ENCODE measurements at places on chromosomes 6 and 20.

- no peak for DNase-seq
These were observed 19.9 kb upstream of the PHACTR3 start for GRCh38 chr20:59584278-59584925.

DNA sequence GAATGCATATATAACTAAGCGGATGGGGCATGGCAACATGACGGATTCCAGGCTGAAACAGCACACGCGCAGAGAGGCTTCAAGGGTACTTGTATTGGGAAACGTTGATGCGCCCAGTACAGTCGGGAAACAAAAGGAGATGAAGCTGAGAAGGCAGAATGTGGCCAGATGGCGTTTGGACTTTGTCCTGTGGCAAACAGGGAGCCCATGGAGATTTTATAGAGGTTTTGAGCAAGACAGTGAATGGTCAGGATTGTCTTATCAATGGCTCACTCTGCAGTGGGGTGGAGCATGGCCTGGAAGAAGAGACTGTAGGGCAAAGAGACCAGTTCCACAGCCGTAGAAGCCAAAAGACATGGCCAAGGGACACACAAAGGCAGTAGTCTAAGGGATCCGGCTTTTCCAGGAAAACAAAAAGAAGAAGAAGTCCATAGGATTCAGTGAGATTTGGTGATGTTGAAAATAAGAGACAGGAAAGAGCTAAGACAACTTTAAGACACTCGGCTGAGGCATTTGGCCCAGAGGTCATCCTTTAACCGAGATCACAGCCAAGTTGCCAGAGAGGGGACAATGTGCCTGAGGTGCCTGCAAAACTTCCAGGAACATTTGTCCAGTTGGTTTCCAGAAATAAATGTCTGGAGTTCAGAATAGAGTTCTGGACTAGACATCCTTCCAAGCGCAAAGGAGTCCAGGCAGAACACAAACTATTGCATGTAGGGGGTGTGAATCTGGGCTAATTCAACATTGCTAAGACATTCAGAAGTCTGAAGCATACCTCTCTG, 123.0 kb upstream of the RREB1 start:
- DNase-seq, result no peak

DNA sequence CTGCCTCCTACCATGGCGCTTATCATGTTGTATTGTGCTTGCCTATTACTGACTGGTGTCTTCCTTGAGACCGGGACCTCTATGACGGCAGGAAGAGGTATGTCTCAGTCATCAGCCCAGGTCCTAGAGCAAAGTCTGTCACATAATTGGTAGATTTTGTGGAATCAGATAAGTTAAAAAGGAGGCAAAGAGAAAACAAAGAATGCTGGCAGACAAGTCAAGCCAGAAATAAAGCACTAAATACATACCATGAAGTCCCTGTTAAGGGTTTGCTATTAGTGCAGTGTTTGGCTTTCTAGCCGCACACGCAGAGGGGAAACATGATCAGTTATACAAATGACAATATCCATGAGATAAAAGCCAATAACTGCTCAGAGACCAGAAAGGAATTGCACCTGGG, 6.0 kb downstream of the TOMM34 start:
- DNase-seq, result no peak

GRCh38 chr6:24927277-24927955, 8.3 kb downstream of the RIPOR2 start:
- no peak for DNase-seq

DNA sequence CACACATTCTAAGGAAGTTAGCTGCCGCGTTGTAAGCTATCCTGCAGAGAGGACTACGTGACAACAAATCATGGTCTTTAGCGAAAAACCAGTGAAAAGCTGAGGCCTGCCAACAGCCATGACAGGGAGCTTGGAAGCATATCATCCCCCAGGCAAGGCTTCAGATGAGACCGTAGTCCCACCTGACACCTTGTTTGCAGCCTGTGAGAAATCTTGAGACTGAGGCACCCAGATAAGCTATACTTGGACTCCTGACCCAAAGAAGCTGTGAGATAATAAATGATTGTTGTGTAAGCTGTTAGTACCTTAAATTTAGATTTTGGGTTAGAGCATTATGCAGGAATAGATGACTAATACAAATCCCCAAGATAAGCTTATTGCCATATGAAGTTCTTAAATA, 45.4 kb upstream of the SENP6 start:
- no peak for DNase-seq

- DNase-seq, result no peak
These were observed 28.1 kb downstream of the SNRNP48 start for GRCh38 chr6:7617801-7618764.

DNA sequence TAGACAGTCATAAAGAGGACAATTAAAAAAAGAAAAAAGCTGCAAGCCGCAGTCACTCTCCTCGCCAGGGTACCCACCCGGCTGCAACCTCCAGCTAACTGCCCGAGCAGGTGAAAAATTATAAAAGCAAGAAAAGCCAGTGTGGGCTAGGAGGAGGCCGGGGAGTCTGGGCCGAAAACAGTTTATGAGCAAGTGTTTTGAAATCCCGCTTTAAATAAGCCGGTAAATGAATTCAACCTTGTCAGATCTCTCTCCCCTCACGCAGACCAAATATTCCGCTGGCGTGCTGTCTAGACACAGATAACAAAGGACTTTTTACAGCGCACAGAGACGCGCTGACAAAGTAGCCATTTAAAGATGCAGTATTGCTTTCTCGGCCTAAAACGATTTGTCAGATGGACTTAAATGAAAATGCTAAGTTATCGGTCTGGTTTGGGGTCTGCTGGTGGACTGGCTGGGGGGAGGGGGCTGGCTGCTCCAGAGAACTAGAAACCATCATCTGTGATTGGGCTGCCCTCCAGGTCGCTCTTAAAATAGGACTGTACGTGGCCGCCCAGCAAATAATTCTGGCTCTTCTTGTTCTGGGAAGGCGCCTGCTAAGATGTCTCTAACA, 24.6 kb downstream of the PMEPA1 start:
- no peak for DNase-seq

GRCh38 chr20:62274332-62274950, 28.4 kb upstream of the ADRM1 start:
- DNase-seq, result no peak

GRCh38 chr6:150598858-150599198, 857 bp upstream of the PLEKHG1 start:
- no peak for DNase-seq

- no peak for DNase-seq
These were observed 973 bp downstream of the CD40 start for GRCh38 chr20:46119028-46119546.

GRCh38 chr6:136846046-136846445, 23.7 kb downstream of the PEX7 start:
- no peak for DNase-seq

- DNase-seq, result no peak
These were observed 46.8 kb downstream of the ELOVL5 start for GRCh38 chr6:53301801-53302537.

DNA sequence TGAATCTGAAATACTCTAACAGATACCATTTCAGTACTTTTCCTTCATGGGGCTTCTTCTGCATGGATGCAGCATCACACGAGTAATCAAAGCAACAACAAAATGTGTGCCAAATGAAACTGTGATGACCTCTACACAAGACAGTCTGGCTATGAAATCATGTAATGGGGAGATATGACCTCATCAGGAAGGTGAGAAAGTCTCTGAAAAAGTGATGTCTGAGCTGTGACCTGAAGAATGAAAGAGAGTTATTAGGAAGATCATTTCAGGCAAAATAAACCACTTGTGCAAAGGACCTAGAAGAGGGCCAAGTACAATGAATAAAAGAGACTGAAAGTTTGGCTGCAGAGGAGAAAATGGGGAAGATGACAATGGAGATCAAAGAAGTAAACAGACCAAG, 182.8 kb downstream of the PTPRK start:
- DNase-seq, result no peak

GRCh38 chr20:60113771-60114170, 155.5 kb downstream of the CDH26 start:
- DNase-seq, result no peak

- peak; percentile 36 for DNase-seq
These were observed 94.4 kb upstream of the PRDM1 start for GRCh38 chr6:105991561-105992314.

- no peak for DNase-seq
These were observed 65.1 kb upstream of the STX16 start for GRCh38 chr20:58585753-58586540.

DNA sequence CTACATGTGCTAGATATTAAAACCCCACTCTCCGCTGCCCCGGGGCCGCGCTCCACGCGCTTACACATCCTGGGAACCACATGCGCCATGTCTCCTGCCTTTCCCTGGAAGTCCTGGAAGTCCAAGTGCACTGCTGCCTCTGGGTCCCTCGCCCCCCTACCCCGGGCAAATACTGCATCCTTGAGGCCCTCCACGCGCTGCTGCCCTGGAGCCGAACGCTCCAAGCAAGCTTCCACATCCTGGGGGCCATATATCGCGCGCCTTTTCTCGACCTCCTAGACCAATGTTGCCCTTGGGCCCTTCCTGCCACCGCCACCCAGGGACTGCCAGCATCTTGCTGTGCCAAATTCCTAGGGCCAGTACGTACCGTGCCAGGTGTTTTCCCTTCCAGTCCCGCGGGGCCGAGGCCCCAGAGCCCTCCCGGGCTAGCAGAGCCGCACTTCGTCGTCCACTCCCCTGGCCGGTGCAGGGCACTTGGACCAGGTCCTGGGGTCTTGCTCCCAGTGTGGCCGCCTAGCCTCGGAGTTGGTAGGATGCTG, 779 bp upstream of the KCNG1 start:
- DNase-seq, result no peak

- DNase-seq, result no peak
These were observed 720.9 kb downstream of the GRIK2 start for GRCh38 chr6:102114402-102114801.

DNA sequence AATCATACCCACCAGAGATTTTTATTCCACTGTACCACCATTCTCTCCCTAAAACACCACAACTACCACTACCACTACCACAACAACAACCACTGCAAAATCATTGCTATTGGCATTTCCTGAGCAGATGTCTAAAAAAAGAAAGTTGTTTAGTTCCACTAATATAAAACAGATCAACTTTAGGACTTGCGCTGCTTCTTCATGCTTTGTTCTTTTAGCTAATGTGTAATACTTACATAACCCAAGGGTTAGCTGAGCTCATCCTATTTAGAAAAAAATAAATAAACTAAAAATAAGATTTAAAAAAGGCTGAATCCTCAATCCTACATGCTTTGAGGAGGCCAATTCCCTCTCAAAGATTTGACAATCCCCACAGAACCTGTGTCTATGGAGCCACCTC, 11.4 kb downstream of the IYD start:
- DNase-seq, result no peak

DNA sequence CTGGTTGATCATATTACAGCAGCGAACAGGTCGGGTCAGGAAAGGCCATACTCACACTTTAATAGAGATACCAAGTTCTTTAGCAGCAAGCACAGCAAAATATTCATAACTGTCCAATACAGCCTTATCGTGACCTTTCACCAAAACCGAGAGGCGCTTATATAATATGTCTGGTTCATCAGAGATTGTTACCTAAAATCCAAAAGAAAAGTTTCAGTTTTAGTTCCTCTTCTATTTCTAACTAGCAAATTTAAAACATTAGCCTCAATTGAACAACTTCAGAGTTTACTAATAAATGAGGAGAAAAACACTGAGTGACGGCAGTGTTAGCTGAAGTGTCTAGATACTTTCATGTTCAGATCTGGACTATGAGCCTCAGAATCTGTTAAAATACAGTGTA, 5.9 kb downstream of the MRPS10 start:
- DNase-seq, result no peak

DNA sequence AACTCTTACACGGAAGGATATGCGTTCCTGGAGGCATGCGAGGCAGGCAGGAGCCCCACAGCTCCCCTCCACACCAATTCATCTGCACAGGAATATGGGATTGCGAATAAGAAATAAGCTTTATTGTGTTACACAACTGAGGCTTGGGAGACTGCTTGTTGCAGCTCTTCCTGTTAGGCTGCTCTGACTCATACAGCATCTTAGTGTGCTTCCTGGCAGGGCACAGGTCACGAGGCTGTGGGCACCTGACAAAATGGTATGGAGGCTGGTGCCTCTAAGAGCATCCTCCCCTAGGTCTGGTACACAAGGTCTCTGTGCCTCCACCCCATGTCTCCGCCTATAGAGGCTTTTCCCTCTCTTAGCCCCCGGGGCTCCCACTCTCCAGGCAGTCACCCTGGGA, 6.8 kb downstream of the SLC22A3 start:
- no peak for DNase-seq

DNA sequence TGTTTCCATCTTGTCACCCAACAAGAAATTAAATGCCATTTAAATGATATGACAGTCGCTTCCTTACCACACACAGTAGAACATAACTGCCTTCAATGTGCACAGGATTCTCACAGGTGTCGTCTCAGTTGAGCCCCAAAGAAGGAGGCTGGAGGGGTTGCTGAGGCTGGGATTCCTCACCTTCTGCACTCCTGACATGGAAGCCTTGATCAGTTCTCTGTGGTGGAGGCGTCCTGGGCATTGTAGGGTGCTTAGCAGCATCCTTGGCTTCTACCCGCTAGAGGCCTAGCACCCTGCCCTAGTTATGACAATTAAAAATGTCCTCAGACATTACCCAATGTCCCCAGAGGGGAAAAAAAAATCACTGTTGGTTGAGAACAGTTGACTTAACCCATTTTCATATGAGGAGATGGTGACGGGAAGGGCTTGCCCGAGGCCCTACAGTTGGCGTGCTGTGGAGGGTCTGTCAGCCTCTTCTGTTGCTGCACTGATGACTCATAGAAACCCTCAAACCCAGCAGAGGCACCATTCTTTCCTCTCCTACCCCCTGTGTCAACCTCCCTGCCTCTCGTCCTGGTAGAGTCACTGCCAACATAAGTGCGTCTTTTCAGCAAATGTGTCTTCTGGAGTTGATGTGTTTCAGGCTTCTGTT, 19.3 kb upstream of the ZNF831 start:
- no peak for DNase-seq

GRCh38 chr6:106206905-106207304, 118.7 kb downstream of the ATG5 start:
- DNase-seq, result no peak

DNA sequence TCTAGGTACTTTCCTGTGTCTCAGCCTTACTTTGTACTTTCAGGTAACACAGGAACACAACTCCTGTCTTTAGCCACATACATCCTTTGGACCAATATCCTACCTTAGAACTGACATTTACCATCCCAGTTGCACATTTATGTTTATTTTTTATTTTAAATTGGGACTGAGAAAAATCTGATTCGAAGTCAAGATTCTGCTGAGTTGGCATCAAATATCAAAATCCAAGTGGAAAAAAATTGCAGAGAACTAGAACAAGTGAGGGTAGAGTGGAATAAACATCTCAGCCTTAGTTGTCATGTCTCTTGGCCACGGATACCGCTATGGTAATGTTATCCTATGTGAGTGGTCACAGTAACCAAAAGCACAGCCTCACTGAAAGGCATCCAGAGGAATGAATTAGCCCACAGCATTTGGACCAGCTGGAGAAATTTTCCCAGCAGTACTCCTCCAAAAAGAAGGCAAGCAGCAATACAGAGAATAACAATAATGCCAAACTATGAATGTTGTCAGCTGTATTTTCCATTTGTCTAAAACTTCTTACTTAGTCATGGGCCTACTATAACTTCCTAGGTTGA, 17.6 kb upstream of the EYA4 start:
- DNase-seq, result no peak

- no peak for DNase-seq
These were observed 111.4 kb upstream of the HDGFL1 start for GRCh38 chr6:22457996-22458395.

GRCh38 chr20:14264869-14265268, 72.5 kb downstream of the FLRT3 start:
- no peak for DNase-seq

GRCh38 chr20:63831993-63832686, 1.1 kb upstream of the ZBTB46 start:
- DNase-seq, result no peak
